ENCODE measurements at places on chromosomes 16 and 17. TPM values are rescaled to one million over a fixed set of nuclear protein-coding genes. Genes with fewer than 3 reads are reported as not detected.

CAVIN1 gene
- total RNA-seq, result 204 TPM

GRCh38 chr17:74603037-74603635 is 11.1 kb upstream of the CD300LD start:
- DNase-seq, result peak; percentile 20
- no peaks in the 10 kb centered on the region for H3K27me3 ChIP-seq
- no peak overlapping the region for H3K4me3 ChIP-seq
- H3K4me1 ChIP-seq, result no peaks in the 10 kb centered on the region

- H3K4me1 ChIP-seq, result no peaks in the 10 kb centered on the region
- H3K27ac ChIP-seq, result no peak overlapping the region
- H3K27me3 ChIP-seq, result no peaks in the 10 kb centered on the region
- no peak for DNase-seq
- H3K36me3 ChIP-seq, result no peaks in the 10 kb centered on the region
These were observed 15.3 kb downstream of the TBX2 start for GRCh38 chr17:61414936-61415251.

DNA sequence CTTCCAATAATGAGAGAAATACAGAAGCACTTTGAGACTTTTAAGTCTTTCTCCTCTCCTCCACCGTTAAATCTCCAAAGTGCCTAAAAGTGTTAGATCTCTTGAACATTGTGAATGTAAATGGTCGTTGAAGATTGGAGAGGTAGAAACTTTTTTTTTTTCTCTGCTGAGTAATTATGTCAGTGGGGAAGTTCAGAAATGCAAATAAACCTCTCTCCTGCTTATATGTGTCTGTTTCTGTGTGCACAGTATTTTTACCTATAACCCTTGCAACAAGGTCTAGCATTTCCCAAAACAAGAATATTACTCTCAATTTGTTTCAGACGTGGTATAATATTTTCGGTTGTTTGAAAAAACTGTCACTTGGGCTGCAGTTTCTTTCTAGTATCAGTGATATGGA is 833.6 kb upstream of the CDH8 start:
- H3K27ac ChIP-seq, result no peak overlapping the region
- H3K4me1 ChIP-seq, result no peaks in the 10 kb centered on the region
- H3K36me3 ChIP-seq, result no peaks in the 10 kb centered on the region
- H3K27me3 ChIP-seq, result no peaks in the 10 kb centered on the region

DNA sequence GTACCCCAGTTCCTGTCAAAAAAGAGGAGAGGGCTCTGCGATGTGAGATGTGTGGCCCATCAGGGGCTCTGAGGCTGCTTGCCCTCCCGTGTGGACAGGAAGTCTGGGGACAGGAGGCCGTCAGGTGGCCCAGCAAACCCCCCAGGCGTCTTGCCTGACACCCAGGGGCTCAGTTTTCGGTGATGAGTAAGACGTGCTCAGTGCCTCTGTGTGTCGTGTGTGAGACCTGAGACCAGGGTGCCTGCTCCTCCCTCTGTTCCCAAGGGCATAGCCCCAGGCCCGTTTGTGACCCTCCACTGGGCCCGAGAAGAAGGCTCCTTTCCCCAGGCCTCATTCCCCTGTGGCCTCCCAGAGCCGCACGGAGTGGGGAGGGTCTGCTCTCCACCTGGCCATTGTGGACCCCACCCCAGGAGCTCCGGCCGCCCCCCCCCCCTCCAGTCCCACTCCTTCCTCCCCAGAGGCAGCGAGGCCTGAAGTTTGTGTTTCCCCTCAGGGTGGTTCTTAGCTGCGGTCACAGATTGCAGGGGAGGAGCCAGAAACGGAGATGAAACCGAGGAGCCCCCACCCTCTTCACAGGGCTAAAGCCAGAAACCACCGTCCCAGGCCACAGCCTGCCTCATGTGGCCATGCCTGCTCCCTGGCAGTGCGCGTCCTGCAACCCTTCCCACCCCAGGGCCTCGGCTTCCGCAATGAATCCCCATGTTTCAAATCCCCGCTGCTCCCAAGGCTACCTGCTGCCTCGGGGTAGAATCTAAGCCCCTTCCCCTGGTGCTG is 4.9 kb upstream of the ACTG1 start:
- peak overlapping the region; percentile 17 for H3K27ac ChIP-seq
- no peaks in the 10 kb centered on the region for H3K27me3 ChIP-seq
- H3K36me3 ChIP-seq, result no peaks in the 10 kb centered on the region
- DNase-seq, result peak; percentile 65
- H3K4me1 ChIP-seq, result peaks cover 2% of the 10 kb centered on the region

DNA sequence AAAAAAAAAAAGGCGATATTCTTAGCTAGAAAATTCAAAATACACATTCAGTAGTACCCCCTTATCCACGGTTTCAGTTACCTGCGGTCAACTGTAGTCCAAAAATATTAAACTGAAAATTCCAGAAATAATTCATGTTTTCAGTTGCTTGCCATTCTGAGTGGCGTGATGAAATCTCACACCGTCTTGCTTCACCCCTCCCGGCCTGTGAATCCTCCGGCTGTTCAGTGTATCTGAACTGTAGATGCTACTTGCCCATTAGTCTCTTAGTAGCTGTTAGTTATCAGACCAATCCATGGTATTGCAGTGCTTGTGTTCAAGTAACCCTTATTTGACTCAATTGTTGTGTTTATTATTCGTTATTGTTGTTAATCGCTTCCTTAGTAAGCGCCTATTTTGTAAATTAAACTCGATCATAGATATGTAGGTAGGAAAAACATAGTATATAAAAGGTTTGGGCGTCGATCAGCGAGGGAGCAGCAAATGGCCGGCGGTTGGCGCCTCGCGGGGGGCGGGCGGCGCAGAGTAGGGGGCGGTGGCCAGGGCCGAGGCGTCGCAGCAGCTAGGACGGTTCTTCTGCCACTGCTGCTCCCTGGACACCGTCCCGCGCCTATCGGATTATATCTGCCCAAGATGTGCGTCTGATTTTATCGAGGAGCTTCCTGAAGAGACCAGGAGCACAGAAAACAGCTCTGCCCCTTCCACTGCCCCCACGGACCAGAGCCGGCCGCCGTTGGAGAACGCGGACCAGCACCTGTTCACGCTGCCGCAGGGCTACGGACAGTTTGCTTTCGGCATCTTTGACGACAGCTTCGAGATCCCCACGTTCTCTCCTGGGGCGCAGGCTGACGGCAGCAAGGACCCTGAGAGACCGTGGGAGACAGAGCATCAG is 39.8 kb upstream of the AKAP1 start:
- peak; percentile 70 for DNase-seq
- H3K27me3 ChIP-seq, result peaks cover 6% of the 10 kb centered on the region
- H3K36me3 ChIP-seq, result no peaks in the 10 kb centered on the region
- H3K4me1 ChIP-seq, result no peaks in the 10 kb centered on the region
- H3K4me3 ChIP-seq, result peak overlapping the region; percentile 59

GRCh38 chr17:82300707-82301270 is 16.6 kb downstream of the CD7 start:
- H3K27me3 ChIP-seq, result no peaks in the 10 kb centered on the region
- no peak overlapping the region for H3K27ac ChIP-seq
- peak; percentile 89 for DNase-seq
- no peaks in the 10 kb centered on the region for H3K36me3 ChIP-seq
- peaks cover 2% of the 10 kb centered on the region for H3K4me1 ChIP-seq

DNA sequence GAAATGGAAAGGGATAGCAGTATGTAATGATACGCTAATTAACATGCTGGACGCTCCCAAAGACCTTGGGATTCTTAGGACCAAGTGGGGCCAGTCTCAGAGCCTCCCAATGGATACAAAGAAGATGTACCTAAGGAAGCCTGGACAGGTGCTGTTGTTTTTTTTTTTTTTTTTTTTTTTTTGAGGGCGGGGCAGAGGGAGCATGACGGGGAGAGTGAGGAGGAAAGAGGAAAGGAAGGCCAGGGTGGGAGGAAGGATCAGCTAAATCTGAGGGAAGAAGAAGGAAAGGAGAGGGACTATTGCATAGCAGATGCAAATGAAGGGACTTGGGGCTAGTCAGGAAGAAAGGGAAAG is 2.5 kb downstream of the VAMP2 start:
- no peak for DNase-seq
- H3K36me3 ChIP-seq, result peaks cover 2% of the 10 kb centered on the region
- H3K4me3 ChIP-seq, result no peak overlapping the region
- no peaks in the 10 kb centered on the region for H3K27me3 ChIP-seq
- no peak overlapping the region for H3K27ac ChIP-seq

GRCh38 chr16:74201576-74201975 is 95.0 kb upstream of the PSMD7 start:
- no peaks in the 10 kb centered on the region for H3K27me3 ChIP-seq
- H3K27ac ChIP-seq, result no peak overlapping the region
- DNase-seq, result no peak
- H3K36me3 ChIP-seq, result no peaks in the 10 kb centered on the region

DNA sequence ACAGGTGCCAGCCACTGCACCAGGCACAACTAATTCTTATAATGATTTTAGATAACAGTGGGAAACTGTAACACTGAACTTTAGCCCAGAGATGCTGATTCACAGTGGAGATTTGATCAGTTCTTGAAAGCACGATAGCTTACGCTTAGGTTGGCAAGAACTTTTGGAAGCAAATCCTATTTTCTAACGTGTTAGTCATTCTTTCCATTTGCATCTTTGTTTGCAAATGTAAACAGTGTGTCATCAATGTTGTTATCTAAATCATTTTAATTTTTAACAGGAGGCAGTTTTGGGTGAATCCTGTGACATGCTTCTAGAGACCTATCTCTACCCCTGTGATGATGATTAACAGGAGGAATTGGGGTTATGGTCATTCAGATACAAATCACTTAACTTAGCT is 35.7 kb upstream of the GNA13 start:
- H3K27me3 ChIP-seq, result no peaks in the 10 kb centered on the region
- H3K36me3 ChIP-seq, result no peaks in the 10 kb centered on the region
- no peak overlapping the region for H3K27ac ChIP-seq
- no peak for DNase-seq
- H3K4me1 ChIP-seq, result no peaks in the 10 kb centered on the region

DNA sequence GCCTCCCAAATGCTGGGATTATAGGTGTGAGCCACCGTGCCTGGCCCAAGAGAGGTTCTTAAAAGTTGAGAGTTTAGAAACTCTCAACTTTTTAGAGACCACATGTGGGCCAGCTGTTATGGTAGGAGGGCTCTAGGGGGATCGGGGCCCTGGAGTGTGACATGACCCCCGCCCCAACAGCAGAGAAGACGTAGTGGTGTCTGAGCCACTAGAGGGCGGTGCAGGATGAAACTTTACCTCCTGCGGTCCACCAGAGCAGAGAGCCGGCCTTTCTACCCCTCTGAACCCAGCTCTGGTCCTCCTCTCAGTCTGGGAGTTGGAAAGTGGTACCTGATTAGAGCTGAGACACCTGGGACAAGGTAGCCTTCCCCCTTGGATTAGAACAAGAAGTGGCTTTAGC is 7.4 kb downstream of the CDK5RAP3 start:
- no peak for DNase-seq
- no peak overlapping the region for H3K4me3 ChIP-seq
- no peaks in the 10 kb centered on the region for H3K4me1 ChIP-seq
- H3K36me3 ChIP-seq, result peaks cover 58% of the 10 kb centered on the region
- H3K27me3 ChIP-seq, result no peaks in the 10 kb centered on the region
- H3K27ac ChIP-seq, result no peak overlapping the region

LRRC37A2 gene
- total RNA-seq, result 11.3 TPM

DNA sequence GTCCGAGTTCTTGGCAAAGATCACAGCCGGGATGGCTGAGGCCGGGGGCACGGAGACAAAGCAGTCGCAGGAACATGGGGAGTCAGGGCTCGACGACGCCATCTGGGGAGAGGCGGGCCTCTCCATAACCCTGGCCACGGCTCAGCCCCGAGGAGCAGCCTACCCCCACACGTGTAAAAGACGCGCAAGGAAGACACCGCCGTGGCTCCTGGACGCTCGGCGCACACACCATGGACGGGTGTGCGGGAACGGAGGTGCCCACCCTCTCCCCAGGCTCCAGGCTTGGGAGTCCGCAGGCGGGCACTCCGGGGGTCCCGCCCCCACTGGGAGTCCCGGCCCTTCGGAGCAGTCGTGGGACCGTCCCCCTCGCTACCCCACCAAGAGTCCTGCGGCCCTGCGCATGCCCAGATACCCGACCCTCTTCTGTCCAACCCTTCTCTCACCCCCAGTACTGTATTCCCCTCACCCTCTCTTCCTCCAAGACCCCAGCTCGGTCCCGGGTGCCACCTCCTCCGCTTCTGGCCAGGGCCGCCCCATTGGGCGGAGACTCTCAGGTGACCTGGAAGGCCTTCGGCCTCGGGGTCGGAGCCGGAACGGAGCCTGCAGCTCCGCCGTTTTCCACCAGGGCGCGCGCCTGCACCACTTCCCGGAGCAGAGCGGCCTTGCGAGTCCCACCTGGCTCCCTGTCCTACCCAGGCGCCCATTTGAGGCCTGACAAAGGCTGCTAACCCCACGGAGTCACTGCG is at the start of gene SCRN2:
TSS of gene SCRN2 (minus strand) at position 532 of the 746 bp plus-strand sequence. CDS start at position 102, 430 bp downstream.
- H3K4me1 ChIP-seq, result no peaks in the 10 kb centered on the region
- H3K4me3 ChIP-seq, result peak within 1 kb of the TSS; percentile 68
- H3K36me3 ChIP-seq, result no peaks in the 10 kb centered on the region

DNA sequence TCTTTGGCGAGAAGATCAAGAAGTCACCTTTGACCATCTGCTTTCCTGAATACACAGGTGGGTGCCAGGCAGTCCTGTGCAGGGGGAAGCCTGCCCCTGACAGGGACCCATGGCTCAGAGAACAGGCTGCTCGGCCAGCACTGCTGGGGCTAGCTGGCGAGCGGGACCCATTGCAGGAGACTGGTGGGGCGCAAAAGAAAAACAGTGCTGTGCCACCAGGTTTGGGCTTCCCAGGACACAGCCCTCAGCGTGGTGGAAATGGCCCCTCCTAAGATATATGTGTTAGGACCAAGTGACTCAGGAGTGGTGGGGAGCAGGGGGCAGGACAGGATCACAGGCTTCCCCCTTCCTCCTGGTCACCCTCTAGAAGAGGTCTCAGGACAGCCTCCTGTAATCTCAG is 73.9 kb downstream of the AMFR start:
- no peaks in the 10 kb centered on the region for H3K36me3 ChIP-seq
- no peak for DNase-seq
- no peak overlapping the region for H3K27ac ChIP-seq
- no peaks in the 10 kb centered on the region for H3K27me3 ChIP-seq

GRCh38 chr16:50535506-50536257 is 12.5 kb upstream of the NKD1 start:
- H3K27me3 ChIP-seq, result no peaks in the 10 kb centered on the region
- no peak overlapping the region for H3K4me3 ChIP-seq
- H3K36me3 ChIP-seq, result no peaks in the 10 kb centered on the region
- H3K27ac ChIP-seq, result no peak overlapping the region
- DNase-seq, result no peak
- no peaks in the 10 kb centered on the region for H3K4me1 ChIP-seq

DNA sequence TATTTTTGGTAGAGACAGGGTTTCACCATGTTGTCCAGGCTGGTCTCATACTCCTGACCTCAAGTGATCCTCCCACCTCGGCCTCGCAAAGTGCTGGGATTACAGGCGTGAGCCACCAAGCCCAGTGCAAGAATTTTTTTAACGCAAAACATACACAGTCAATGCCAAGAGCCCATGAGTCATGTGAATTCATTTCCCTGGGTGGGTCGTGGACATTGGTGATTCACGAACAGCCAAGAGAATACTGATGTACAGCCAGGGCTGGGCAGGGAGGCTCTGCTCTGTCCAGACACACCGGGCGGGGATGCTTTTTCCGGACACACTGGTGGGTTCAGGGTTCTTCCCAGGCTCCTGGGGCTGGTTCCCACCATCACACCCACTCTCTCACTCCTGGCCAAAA is 17.7 kb downstream of the SLC38A8 start:
- H3K36me3 ChIP-seq, result no peaks in the 10 kb centered on the region
- DNase-seq, result no peak
- no peak overlapping the region for H3K27ac ChIP-seq
- H3K4me1 ChIP-seq, result no peaks in the 10 kb centered on the region

GRCh38 chr17:33040461-33040860 is 48.8 kb downstream of the SPACA3 start:
- no peak overlapping the region for H3K4me3 ChIP-seq
- H3K27ac ChIP-seq, result no peak overlapping the region
- H3K36me3 ChIP-seq, result no peaks in the 10 kb centered on the region
- no peaks in the 10 kb centered on the region for H3K27me3 ChIP-seq
